ENCODE measurements at places on chromosomes 12 and 14.

GRCh38 chr12:39872425-39872824 lies 233.5 kb downstream of the SLC2A13 start:
- DNase-seq = no peak

DNA sequence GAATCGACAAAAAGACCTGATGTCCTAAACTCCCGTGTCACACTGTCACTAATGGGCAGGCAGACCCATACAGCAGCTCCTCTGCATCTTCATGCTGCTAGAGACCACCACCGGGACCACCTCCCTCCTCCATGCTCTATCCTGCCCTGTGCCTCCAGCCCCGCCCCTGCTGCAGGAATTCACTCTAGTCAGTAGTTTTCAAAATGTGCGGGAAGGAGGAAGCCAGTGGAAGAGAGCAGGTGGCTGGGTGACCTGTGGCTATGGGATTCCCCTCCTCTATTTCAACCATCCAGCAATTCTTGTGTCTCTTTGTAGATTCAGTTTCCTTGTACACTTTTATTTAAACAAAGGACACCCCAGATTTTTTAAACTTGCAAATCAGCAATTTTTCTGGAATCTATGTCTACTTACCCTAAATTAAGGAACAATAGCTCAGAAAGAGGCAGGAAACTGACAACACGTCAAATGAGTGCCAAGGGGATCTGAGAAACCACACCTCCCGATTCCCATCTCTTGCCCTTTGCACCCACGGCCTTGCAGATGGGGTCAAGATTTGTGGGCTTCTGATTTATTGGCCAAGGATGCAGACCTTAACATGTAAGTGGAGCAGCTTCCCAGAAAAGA lies 20.4 kb upstream of the MAP1LC3B2 start:
- no peak for DNase-seq

DNA sequence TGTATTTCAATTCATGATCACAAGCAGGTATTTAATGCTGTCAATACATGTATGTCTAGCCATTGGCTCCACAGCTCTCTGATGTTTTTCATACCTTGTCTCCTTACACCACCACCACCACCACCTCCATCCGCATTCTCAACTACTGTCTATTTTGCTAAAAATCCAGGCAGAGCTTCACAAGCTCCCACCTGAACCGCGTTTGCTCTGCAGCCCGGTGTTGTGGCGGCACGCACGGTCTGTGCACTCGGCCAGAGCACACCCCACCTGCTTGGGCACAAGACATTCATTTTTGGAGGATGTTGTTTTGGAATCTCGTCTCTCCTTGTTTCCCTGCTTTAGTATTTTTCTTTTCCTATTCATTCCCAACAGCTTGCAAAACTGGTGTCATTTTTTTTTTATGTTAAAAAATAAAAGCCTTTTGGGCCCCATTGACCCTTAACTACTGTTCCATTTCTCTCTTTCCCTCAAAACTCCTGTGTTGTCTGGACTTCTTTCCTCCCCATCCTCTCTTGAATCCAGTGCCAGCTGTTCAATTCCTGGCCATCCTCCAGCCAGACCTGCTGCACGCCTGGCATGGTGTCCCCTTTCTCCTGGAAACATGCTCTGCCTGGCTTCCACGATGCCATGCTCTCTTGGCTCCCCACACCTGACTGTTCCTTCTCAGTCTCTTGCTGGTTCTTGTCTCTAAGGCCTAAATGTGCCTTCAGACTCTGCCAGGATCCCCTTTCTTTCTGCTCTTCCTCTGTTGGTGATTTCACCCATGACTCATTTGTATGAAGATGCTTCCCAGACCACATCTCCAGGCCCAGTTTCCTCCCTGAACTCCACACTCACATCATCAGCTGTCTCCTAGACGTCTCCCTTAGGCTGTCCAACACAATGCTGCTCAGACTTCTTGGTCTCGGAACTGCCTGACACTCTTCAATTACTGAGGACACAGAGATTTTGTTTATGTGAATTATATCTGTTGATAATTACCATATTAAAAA lies 37.9 kb downstream of the PIWIL1 start:
- DNase-seq = no peak

DNA sequence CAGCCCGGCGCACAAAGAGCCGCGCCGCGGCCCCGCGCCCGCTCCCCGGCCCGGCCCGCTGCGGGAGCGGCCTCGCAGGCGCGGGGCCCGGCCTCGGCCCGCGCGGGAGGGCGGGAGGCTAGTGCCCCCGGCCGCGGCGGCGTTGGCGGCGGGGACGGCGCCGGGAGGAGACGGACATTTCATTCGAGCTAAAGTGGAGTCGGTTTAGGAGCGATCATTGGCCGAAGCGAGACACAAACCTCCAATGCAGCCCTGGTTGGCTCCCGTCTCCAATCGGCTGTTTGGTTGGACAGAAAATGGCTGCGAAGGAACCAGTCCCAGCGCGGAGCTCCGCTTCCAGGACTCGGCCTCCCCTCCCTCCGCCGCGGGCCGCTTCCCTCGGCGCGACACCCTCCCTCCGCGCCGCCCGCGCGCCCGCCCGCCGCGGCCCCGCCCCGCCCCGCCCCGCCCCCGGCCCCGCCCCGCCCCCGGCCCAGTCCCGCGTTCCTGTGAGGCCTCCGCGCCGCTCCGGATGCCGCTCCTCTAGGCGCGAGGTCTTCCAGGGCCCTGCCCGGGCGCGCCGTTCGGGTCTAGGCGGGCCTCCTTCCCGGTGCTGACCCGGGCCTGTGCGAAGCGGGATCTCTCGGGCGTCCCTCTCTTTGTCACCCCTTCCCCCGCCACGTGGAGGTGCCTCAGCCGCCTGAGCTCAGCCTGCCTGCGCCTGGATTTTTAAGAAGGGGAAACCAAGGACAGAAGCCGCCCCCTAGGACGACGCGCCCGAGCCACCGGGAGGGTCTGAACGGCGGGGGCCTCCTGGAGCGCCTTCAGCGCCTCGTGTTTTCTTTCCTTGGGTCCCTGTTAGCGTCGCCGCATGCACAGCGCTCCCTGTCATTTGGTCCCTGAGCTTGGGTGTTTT lies at the start of gene NFYB:
Gene NFYB, minus strand, starts transcription at position 309 of the 895 bp plus-strand sequence. CDS start 2,757 bp downstream, outside the sequence.
- DNase-seq = peak; percentile 98

GRCh38 chr12:54051026-54051842 lies 2.4 kb upstream of the HOXC4 start:
- no peak for DNase-seq

- DNase-seq = no peak
These were observed 39.0 kb upstream of the C12orf75 start for GRCh38 chr12:105291531-105291930.

DNA sequence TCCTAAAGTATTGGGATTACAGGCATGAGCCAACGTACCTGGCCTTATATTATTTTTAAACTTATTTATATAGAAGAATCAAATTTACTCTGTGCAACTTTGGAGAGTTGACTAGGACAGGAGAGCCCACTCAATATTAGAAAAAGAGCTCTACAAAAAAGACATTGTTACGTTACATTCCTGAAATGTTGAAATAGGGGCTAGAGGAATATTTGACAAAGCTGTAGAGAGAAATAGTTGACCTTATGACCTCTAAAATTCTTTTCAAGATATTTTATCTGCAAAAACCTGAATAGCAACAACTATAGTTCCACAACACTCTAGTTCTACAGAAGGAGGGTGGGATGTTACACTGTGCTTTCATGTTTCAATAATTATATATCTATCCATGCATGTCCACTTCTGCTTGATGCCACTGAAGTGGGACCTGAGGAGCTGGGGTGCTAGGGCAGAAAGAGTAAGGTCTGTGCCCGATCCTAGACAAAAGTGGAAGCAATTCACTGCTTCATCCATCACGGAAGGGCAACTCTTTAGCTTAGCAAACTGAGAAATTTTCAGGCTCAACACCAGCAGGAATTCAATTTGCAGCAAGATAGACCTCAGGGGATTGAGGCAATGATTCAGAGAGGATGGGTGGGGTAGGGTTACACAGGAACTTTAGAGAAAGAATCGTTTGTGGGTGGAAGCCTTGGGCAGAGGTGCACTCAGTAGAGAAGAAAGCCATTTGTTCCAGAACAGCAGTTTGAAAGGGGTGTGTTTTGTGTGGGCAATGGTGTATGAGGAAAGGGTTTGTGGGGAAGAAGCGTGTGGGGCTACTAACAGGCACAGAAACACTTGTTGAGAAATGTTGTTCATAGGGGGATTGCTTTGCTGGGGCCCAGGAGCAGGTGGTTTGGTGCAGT lies 16.0 kb upstream of the RNASE10 start:
- no peak for DNase-seq

- DNase-seq = no peak
These were observed 2.4 kb upstream of the A2M start for GRCh38 chr12:9118158-9118557.

DNA sequence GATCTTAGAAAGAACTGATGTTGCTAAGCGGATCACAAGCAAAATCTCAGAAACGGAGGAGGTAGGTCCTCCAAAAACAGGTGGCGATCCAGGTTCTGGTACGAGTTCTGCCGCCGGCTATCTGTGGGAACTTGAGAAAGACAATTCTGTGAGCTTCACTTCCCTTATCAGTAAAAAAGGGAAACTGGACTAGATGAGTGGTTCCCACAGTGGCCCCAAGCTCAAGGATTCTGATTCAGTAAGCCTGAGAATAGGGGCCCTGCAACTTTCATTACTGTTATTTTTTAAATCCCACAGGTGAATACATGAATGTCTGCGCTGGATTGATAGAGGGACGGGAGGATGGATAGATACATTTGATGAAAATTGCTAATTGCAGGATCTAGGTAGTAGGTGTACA lies 160.2 kb downstream of the PPM1H start:
- no peak for DNase-seq

GRCh38 chr14:57961786-57962060 lies 95.8 kb upstream of the SLC35F4 start:
- no peak for DNase-seq

DNA sequence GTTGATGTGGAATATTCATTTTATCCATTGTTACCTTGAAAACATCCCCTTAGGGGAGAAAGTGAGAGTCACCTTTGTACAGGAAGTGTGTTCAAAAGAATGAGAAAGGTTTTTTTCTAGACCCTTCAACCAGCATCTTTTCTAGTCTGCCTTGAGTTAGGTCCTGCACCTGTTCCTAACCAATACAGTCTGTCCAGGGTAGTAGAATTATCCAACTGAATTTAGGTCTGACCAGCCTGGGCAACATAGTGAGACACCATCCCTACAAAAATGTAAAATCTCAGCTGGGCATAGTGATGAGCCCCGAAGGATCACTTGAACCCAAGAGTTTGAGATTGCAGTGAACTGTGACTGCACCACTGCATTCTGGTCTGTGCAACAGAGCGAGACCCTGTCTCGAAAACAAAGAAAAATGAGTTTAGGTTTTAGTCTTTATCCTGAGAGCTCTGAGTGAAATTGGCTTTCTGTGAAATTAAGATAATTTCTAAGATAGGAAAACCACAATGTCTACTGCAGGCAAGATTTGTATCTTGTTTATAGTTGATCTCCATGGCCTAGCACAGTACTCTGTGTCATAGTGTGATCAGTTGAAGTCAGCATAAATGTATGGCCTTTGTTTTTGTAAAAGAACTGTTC lies 25.2 kb downstream of the ARHGAP5 start:
- DNase-seq = no peak

DNA sequence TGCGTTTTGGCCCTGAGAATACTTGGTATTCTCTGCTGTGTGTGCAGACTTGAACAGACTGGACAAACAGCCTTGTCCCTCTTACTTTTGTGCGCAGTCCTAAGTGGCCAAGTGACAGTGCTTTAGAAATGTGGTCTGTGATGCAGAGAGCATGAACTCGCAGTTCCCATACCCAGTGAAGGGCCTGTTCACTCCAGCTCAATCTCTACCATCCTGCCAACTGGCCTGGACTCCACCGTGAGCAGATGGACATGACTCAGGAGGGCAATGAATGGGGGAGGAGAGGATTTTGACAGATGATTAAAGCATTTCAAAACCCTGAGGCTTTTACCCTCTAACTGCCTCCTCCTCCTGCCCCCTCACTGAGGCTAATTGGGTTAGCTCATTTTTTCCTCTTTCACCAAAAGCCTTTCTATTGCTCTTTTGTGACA lies 62.5 kb upstream of the PYGL start:
- no peak for DNase-seq

- DNase-seq = peak; percentile 97
These were observed 81.8 kb downstream of the EMP1 start for GRCh38 chr12:13278249-13278787.

DNA sequence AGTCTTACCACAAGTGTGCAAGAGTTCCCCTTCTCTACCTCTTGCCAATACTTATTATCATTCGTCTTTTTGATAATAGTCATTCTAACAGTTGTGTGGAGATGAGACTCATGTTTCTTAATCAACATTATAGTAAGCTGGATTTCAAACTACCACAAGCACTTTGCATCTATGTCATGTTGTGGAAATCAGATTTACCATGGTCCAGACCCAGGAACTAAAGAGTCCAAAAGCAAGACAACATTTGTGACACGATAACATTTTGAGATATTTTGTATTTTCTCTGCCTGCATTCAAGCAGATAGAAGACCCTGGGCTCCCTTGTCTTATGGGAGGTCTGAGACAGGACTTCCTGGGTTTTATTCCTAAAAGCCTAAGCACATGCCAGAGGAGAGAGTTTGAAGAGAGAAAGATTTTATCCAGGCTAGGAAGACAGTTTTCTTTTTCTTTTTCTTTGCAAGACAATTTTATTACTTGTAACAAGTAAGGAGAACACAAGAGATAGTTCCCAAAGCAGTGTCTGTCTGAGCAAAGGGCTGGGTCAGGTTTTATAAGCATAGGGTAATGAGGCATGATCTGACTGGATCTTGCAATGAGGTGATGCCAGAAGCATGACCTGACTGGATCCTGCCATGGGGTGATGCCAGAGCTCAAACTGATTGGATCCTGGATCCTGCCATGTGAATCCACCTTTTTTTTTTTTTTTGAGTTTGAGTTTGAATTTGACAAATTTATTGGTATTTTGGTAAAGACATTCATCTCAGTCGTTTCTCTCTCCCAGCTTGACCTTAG lies 180.5 kb upstream of the HMGA2 start:
- DNase-seq = no peak

GRCh38 chr12:124699909-124700308 lies 132.5 kb upstream of the NCOR2 start:
- no peak for DNase-seq

GRCh38 chr12:124327362-124328043 lies 32.6 kb downstream of the RFLNA start:
- no peak for DNase-seq

DNA sequence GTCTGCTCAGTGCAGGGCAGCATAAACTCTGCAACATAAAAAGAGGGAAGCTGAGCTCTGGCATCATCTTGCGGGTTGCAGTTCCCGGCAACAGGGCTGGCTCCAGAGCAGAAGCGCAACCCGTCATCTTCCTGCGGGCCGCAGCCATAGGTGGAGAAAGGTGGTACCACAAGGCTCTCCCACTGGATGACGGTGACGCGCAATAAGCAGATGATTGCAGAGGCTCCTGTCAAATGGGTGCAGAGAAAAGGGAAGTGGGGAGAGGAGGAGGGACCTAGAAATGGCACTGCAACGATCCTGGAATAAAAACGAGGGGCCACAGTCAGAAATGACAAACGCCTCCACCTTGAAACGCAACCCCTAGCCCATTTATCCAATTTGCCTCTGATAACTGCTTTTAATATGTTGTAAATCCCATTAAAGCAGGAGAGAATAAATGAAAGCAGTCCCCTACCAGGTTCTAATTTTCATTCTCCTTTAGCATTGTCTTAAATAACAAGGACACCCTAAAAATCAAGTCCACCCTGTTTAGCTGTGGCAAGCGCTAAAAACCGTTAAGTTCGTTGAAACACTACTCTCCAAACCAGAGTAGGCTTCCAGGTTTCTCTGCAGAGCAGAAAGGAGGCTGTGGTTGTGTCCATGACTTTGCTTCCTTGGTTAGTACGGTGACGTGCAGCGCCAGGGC lies 30.9 kb upstream of the TUBA1C start:
- no peak for DNase-seq

Measured in iPS-NIHi11 (cell line).